ENCODE measurements at places on chromosomes 2 and 18. TPM values are rescaled to one million over a fixed set of nuclear protein-coding genes. Genes with fewer than 3 reads are reported as not detected.

DNA sequence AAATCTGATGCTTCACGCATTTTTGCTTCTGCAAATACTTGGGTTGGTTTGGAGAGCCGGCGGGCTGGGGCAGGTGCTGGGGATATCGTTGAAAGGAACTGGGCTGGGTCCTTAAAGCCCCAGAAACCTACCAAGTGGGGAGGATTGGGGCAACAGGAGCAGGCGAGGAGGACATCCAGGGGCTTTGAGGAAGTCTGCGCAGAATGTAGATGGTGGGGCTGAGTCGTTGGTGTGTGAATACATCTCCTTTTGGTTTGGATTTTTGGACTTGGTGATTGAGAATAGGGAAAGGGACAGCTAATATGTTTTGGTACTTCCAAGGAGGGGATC is 1.1 kb downstream of the DCC start:
- no peak for DNase-seq

DNA sequence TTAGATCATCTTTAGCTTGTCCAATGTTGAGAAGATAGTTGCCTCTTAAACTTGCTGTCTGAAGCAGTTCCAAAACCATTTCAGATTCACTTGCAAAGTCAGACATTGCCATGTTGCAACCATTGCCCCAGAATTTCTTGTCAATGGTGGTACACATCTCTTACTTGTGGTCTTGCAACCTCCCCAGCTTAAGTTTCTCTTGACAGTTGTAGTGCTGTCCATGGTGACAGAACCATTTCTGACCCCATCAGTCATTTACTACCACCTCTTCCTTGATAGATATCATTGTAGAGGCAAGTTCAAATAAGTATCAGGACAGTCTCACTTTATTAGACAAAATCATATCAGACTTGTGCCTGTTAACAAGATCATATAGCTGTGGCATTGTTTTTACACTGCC is 407.2 kb upstream of the HNRNPA3 start:
- no peak for DNase-seq

DNA sequence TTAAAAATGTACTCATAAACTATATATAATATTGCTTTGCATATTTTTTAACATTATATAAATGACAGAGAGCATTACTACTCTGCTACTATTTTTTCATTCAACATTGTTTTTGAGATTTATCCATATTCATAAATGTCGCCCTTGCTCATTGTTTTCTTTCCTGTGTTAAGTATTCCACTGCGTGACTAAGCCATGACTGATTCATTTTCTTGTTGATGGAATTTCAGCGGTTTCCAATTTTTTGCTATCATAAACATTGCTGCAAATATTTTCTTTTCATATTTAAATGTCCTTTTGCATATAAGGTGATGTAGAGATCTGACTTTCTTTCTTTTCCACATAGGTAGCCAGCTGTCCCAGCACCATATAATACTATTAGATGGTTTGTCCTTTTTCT is 57.6 kb downstream of the SFXN5 start:
- DNase-seq, result no peak

- no peak for DNase-seq
Observed at GRCh38 chr2:172308253-172308935, 119.0 kb upstream of the ITGA6 start.

- DNase-seq, result no peak
Observed at GRCh38 chr2:30235859-30236535, 4.7 kb downstream of the LBH start.

- no peak for DNase-seq
Observed at GRCh38 chr2:188449561-188449960, 157.9 kb downstream of the GULP1 start.

GRCh38 chr2:83378921-83379320 is 1080.2 kb downstream of the SUCLG1 start:
- DNase-seq, result no peak

DNA sequence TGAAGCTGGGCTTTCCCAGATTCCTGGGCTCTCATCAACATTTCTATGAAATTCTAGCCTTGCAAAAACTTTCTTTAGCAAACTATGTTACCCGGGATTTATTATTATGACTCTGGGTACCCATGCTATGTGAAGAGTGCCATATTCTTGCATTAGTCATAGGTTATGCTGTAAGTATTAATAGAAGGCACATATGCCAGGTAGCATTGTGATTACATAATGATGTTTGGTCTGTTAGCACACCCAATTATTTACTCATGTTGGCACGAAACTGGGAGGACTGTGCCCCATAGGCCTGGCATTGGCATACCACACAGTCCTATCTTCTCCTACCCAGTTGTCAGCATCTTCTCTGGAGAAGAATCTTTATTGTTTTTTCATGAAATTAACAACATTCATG is 171.0 kb downstream of the SLC4A3 start:
- DNase-seq, result peak; percentile 6

- no peak for DNase-seq
Observed at GRCh38 chr2:27664154-27664574, 475 bp downstream of the SLC4A1AP start.

- no peak for DNase-seq
Observed at GRCh38 chr2:2527148-2527547, 196.1 kb upstream of the MYT1L start.

GRCh38 chr2:28160986-28161425 is 231.7 kb upstream of the FOSL2 start:
- DNase-seq, result peak; percentile 29

DNA sequence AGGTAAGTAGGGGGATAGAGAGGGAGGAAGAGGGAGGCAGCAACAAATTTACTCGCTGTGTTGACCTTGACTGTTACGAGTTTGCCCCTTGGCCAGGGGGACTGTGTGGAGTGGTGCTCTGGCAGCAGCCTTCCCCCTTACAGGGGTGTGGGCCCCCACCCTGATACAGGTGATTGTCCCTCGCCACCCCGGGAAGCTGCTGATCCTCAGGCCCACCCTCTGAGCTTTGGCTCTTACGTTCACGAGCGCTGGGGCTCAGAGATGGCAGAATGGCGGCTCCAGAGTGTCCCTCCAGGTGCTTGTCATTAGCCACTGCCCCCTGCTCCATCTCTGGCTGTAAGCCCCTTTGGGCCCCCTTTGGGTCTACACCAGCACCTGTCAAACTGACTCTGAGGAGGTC is 88.6 kb downstream of the GLI2 start:
- DNase-seq, result no peak

GRCh38 chr2:3302751-3303582 is 74.7 kb downstream of the EIPR1 start:
- DNase-seq, result no peak

DNA sequence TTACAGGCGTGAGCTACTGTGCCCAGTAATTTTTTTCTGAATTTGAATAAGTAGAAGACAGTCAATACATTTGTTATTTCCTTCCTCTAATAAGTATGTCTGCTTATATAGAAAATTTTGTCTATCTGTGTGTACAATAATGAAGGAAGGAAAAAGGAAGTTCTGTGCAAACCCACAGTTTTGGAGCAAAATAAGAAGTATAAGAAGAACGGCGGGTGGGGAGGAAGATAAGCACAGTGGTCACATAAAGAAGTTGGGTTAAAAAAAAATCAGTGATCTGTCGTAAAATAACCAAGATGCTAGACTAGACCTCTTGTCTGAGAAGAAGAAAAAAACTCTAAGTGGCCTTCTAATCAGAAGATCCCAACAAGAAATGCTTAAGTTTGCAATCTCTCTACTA is 20.2 kb downstream of the MGAT4A start:
- DNase-seq, result no peak

DNA sequence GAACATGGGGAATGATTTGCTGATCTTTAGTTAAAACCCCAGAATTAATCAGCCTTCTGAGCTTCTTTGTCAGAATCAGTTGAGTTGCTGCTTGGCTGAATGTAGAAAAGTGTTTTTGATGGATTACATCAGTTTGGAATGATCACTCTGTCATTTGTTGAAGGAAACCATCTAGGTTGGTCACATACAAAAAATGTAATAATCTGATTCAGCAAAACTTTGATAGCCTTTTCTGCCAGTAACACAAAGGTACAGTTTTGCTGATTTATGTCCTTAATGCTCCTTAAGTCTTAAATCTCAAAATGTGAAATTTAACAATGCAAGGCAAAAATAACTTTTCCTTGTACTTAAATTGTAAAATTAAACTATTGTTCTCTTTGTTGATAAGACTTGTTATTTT is 74.3 kb downstream of the GALNT13 start:
- no peak for DNase-seq

DNA sequence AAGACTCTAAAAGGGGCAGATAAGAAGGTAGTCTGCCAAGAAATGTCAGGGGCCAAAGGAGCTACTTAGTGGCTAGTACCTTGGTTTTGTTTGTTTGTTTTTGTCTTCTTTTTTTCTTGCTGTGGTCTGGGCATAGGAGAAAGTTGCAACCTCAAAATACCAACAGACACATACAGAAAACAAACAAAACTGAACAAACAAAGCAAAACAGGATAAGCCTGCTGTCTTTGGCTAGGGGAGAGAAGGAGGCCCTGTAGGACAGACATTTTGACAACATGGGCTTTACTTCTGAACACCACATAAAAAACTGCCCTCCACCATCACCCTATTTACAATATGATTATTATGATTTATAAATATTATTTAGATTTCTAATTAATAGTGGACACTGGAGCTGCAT is 460.8 kb downstream of the PTH2R start:
- no peak for DNase-seq

DNA sequence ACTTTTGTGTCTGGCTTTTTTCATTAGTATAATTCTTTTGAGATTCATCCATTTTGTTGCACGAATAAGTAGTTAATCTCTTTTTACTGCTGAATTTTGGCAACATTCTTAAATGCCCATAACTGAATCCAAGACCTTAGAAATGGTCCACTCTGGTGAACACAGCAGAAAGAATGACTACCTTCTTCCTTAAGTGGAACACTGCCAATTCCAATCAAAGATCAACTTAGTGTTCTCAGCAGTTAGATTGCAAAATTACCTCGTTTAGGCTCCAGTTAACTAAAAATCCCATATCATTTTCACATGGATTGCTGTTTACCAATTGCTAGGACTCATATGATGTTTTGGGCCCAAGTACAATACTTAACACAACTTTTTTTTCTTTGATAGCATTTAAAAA is 59.9 kb downstream of the MDH1 start:
- no peak for DNase-seq

GRCh38 chr2:60855989-60856669 is 25.2 kb upstream of the REL start:
- no peak for DNase-seq

DNA sequence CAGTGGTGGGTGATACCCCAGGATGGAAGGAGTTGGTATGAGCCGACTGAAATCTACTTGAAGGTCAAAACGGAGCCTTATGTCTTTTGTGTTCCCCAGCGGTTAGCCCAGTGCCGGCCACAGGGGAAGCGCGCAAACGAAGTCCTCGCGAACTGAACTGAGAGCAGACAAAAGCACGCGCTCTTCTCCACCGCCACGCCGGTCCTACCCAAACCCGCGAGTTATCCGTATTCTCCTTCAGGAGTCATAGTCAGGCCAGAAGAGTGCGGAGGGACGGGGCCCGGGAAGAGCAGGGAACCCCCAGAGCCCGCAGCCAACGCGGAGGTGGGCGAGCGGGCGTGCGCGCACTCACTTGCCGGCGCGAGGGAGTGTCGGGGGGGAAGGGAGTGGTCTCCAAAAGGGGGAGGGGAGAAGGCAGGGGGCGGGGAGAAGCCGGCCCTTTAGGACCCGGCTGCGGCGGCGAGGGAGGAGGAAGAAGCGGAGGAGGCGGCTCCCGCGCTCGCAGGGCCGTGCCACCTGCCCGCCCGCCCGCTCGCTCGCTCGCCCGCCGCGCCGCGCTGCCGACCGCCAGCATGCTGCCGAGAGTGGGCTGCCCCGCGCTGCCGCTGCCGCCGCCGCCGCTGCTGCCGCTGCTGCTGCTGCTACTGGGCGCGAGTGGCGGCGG is at the start of gene IGFBP2:
IGFBP2 (plus strand) TSS at position 469 of the 664 bp plus-strand sequence; CDS start at position 573, 104 bp downstream.
- DNase-seq, result peak; percentile 41

DNA sequence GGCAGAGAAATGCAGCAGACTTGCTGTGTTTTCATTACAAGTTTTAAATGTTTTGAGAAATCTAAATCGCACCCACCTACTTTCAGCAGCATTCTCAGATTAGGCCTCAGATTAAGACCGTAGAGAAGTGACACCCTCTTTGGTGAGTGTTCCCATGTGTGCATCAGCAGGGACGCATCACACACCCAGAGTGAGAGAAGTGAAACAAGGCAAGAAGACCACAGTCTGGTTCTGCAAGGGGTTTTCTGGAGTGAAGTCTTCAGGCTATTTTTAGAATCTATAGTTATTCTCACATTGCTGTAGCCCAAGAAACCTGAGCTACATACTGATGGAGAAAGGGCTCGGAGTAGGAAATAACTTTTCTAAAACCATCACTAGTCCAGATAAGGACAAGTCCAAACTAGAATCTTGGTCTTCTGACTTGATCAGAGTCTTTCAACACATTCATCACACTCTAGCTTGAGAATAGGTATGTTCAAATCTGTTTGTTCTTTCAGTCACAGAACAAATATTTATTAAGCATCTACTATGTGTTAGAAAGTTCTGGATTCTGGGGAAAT is 1216.6 kb upstream of the PIK3C3 start:
- no peak for DNase-seq

ICOS gene
- not detected for polyA plus RNA-seq

NBEAL1 gene
- 5.4 TPM for polyA plus RNA-seq

NT5C1B gene
- polyA plus RNA-seq, result not detected

FAM110C gene
- 0.08 TPM for polyA plus RNA-seq

MC4R gene
- 0.05 TPM for polyA plus RNA-seq

GNAL gene
- polyA plus RNA-seq, result 5.8 TPM

STK36 gene
- 15.3 TPM for polyA plus RNA-seq

LIPT1 gene
- polyA plus RNA-seq, result 4.2 TPM

AMMECR1L gene
- polyA plus RNA-seq, result 15.9 TPM

TMEM131 gene
- 15.7 TPM for polyA plus RNA-seq

COL4A3 gene
- 1.5 TPM for polyA plus RNA-seq

SCN1A gene
- not detected for polyA plus RNA-seq

SLC66A2 gene
- polyA plus RNA-seq, result 9.5 TPM
